ENCODE measurements at places on chromosomes 3 and 15.

DNA sequence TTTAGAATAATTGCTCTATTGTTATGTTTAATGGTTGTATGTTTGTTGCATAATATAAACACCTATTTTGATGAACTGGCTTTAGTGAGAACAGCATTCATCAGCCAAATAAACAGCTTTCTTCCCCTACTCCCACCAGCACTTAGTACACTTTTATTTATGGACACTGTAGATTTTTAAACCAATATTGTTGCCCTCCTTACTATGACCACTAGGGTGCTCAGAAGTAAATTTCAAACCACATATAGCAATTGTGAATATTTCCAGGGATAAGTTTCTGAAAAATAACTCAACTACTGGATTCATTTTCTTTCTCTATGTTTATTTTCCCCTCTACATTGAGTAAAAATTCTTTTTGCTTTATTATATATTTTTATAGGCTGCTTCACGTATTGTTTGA, 84.7 kb upstream of the PTX3 start:
- no peak for ATAC-seq

DNA sequence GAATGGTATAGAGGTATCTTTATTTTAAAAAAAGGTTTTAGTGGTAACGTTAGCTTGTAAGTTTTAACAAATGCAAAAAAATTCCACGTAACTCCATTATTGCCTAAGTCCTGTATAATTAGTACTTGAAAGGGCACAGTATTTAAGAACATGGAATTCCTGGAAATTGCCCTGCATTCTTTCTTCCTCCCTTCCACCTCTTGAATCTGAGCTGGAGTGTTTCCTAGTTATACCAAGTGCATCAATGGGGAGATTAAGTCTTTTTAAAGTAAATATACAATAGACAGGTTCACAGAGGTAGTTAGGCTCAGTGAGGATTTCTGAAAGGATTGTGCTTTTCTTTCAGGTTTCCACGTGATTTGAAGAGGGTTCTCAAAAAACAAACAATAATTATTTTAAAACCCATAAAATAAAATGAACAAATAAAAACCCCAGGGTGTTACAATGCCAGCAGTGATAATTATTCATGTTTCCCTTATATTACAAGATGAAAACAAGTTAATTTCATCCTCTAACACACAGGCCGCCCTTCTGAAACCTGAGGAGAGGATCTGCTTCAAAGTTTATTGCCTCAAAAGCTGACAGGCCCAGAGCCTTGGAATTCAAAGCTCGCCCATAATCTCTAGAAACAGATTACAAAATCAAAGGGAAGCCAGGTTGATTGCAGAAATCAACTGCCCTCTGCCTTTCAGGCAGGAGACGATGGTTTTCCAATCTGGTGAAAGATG, 128.8 kb upstream of the LMOD3 start:
- no peak for ATAC-seq

GRCh38 chr3:179072100-179072438, 460 bp upstream of the ZMAT3 start:
- ATAC-seq = peak; percentile 46

DNA sequence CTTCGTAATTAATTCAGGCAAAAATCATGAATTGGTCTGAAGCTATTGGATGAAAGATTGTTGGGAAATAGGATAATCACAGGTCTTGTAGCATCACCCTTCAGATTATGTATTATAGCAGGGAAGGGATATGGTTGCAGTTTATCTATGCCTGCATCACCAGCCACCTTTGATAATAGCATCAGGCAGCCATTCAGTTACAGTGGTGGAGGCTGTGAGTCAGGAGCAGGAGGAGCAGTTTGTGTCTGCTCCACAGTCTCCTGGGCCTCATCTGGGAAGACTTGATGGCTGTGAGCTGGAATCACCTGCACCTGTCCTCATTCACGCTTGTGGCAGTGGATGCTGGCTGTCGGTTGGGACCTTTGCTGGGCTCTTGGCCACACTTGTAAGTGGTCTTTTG, 104.3 kb upstream of the PLXNA1 start:
- no peak for ATAC-seq

DNA sequence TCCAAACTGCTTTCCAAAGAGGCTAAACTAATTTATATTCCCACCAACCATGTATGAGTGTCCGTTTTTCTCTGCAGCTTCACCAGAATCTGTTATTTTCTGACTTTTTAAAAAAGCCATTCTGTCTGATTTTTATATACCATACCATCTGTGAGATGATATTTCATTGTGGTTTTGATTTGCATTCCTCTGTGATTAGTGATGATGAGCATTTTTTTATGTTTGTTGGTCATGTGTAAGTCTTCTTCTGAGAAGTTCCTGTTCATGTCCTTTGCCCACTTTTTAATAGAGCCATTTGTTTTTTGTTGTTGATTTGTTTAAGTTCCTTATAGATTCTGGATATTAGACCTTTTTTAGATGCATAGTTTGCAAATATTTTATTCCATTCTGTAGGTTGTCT, 179.4 kb upstream of the ALCAM start:
- no peak for ATAC-seq

DNA sequence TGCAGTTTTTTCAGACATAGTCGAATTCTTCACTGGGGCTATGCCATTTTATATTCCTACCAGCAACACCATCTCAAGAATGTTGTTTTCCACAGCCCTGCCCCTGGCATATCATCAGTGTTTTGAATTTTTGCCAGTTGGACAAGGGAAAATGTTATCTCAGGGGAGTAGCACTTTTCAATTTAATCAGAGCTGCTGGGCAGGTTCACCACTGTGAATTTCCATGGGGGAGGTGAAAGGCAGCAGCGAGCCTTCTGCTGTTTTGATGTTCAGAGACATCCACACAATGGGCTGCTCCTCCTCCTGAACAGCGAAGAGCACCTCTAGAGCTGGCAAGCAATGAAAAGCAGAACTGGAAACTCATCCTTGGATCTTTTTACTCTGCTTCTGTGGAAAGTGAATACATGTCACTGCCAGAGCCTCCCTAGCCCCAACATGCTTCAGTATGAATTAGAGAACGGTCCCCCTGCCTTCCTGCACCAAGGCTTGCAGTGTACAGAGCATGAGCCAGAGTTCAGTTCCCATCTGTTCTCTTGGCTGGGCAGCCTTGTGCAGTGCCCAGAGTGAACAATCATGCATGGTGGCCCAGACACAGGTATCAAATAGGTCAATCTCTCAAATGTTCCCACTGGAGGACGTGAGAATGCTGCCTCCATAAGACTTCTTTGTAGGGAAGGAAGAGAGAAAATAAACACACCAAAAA, 56.1 kb upstream of the RAD18 start:
- ATAC-seq = no peak

- ATAC-seq = no peak
Measured at GRCh38 chr3:196082619-196082971, 705 bp upstream of the TFRC start.

- ATAC-seq = no peak
Measured at GRCh38 chr3:195556390-195556789, 13.3 kb upstream of the PPP1R2 start.

- ATAC-seq = peak; percentile 28
Measured at GRCh38 chr15:51348688-51349087, 7.2 kb downstream of the GLDN start.
